ENCODE measurements at places on chromosomes 4 and X. TPM values are rescaled to one million over a fixed set of nuclear protein-coding genes. Genes with fewer than 3 reads are reported as not detected.

Gene RTL5
- 6.5 TPM for polyA plus RNA-seq

Gene PGAM4
- polyA plus RNA-seq, result not detected

Gene CTAG1B
- polyA plus RNA-seq, result not detected

Gene SCRG1
- 14.9 TPM for polyA plus RNA-seq

Gene GC
- polyA plus RNA-seq, result not detected

Gene C4orf51
- not detected for polyA plus RNA-seq

Gene CSN1S1
- polyA plus RNA-seq, result not detected

Gene DMD
- polyA plus RNA-seq, result 19.9 TPM

Gene NUDT10
- 2.1 TPM for polyA plus RNA-seq
